Bronchial epithelial cell (primary cell): ENCODE measurements at places on chromosomes 11 and 22. TPM values are rescaled to one million over a fixed set of nuclear protein-coding genes. Genes with fewer than 3 reads are reported as not detected.

DNA sequence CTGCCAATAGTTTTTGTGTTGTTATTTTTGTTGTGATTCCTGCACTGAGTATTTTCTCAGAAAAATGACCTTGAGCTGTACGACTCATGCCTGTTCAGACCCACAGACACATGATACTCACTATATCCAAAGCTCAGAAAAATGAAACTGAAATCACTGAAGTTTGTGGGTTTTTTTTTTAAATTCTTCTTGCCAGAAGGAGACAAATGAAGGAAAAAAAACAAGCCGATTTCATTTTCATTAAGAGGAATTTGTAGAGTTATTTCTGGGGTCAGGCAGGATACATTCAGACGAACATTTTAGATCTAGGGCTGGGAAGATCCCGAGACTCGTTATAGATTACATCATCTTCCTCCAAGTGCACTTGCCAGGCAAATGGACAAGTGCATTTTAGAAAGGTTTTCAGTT is 60.4 kb downstream of the BMAL1 start:
- DNase-seq = no peak

DNA sequence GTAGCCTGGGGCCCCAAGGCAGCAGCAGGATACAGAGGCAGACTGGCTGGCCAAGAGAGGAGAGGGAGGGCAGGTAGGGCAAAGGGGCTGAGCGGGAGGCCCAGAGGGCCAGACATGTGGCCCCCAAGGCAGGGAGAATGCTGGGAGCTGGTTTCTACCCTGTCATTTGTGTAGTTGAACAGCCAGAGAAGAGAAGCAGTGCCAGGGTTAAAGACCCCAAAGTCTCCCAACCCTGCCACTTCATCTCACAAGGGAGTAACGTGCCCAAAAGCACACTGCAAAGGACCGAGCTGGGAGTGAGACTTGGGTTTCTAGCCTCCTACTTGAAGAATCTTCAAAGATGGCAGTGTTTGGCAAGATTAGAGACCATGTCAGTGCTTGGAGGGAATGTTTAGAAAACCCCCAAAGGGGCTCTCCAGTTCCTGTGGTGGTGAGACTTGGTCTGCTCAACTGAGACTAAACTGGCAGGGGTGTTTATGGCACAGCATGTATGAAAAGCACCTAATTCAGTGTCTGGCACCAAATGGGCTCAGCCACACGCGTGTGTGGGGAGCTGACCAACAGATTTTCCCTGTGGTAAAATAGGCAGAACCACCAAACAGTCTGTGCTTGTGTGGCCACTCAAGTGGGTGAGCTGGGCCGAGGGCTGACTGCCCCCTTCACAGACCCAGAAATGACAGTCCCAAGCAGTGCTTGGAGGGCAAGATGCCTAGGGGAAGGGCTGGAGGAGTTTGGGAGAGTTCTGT is 68.2 kb upstream of the CLTCL1 start:
- DNase-seq = no peak

- DNase-seq = peak; percentile 29
Observed at GRCh38 chr22:16917144-16918003, 90.6 kb downstream of the GAB4 start.

GRCh38 chr11:128411812-128412211 is 175.5 kb downstream of the ETS1 start:
- DNase-seq = no peak

DNA sequence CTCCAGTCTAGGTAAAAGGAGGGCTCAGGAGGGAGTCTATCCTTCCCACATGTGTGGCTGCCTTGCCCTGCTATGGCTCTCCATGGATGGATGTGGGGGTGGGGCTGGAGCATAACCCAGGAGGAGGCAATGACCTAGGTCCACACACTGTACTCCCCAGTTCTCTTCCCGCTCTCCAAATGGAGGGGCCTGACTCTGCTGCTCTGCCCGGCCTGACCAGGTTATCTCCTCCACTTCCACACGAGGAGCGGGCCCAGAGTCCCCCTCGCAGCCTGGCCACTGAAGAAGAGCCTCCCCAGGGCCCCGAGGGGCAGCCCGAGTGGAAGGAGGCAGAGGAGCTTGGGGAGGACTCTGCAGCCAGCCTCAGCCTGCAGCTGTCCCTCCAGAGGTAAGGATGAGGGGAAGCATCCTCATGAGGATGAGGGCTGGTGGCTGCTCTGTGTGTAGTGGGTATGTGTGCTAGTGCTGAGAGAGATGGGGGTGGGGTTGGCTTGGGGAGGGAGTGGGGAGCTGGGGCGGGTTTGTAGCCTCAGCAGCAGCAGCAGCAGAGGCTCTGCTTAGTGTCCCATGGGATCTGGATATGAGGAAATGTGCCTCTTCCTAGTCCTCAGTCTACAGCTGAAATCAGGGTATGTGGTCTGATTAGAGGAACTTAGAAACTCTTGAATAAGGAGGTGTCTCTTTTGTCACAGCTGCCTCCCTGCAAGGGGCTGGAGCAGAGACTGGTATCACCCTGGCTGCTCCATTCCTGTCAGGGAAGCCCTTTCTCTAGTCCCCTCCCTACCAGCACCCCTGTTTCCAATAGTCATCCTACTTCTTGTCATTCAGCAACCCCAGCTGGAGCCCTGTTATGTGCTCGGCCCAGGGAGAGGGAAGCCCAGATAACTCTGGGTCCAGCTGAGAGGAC is 54.1 kb downstream of the CEP164 start:
- no peak for DNase-seq

GRCh38 chr11:9784602-9785315 is 120.9 kb downstream of the SWAP70 start:
- DNase-seq = no peak

DNA sequence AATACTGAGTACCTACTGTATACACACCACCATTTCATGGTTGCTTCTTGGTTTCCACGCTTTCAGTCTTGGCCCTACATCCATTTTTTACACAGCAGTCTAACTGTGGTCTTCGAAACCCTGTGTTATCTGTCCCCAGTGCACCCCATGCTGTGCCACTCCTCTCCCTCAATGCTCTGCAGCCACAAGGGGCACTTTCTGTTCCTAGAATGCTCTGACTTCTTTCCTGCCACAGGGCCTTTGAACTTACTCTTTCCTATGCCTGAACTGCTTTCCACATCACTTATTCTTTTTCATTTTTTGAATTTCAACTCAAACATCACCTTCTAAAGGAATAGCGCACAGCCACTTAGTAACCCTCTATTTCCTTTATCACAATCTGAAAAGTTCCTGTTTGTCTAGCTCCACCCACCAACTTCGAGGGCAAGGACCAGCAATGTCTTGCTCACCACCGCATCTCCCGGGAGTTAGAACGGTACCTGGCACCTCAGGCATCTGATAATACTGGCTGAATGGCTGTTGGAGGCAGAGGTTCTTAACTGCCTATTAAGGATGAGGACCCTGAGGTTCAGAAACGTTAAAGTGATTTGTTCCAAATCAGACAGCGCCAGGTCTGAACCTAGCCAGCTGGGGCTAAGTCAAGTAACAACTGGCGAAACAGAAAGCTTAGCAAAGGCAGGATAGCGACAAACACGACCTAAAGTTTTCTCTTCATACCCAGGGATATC is 568 bp downstream of the ALG8 start:
- peak; percentile 63 for DNase-seq

- no peak for DNase-seq
Observed at GRCh38 chr22:23033116-23033905, 37.0 kb upstream of the GNAZ start.

Gene EIF1AD
- total RNA-seq = 39.7 and 44.5 TPM in 2 replicates

Gene OR5D13
- total RNA-seq = not detected in 2 replicates
